ENCODE measurements at places on chromosomes 6 and 20.

DNA sequence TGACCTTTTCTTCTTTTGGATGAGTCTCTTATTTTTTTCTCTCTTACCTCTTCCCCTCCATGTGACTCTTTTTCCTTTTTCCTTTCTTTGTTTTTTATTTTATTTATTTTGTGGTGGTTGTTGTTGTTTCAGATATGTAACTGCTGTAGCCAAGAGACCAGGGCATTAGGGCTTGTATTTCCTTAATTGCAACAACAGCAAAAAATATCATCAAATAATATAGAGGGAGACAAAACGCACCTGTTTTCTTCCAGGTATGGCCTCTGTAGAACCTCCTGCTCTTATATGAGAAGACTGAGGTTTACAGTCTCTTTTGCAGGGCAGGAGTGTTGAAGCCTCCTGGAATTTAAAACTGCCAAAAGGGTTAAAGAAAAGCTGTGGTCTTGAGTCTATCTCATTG is 149.3 kb downstream of the SYNDIG1 start:
- no peak for DNase-seq

DNA sequence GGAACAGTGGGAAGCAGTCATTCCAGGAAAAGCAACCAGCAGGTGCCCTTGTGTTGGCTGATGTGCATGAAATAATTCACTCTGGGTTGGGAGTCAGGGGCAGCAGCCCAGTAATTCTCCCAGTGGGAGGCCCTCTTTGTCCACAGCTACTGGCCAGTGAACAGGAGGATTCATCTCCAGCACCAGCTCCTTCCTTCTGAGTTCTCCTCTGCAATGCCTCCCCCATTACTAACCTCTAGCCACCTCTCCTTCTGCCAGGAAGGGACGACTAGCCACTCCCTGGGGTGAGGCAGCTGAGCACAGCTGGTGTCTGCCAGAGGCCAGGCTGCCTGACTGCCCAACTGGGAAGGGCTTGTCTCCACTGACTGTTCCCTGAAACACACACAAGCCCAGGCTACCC is 12.5 kb upstream of the R3HDML start:
- DNase-seq = no peak

- no peak for DNase-seq
These were observed 530 bp downstream of the TDP2 start for GRCh38 chr6:24666097-24666640.

DNA sequence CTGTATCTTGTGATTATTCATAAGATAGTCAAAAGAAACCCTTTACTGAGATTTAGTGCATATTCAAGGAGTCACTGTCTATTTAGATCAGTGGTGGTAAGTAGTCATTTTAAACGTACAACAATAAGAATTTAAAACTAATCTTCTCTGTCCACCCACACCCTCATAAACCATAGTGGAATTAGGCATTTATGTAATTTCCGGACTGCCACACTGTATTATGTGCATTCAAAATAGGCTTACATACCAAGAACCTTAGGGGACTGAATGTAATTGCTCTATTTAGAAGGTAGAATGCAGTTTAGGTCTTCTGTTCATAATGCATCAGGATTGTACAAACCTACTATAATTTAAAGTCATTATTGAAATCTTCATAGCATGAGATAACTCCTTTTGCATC is 685.4 kb downstream of the TENT5A start:
- no peak for DNase-seq

DNA sequence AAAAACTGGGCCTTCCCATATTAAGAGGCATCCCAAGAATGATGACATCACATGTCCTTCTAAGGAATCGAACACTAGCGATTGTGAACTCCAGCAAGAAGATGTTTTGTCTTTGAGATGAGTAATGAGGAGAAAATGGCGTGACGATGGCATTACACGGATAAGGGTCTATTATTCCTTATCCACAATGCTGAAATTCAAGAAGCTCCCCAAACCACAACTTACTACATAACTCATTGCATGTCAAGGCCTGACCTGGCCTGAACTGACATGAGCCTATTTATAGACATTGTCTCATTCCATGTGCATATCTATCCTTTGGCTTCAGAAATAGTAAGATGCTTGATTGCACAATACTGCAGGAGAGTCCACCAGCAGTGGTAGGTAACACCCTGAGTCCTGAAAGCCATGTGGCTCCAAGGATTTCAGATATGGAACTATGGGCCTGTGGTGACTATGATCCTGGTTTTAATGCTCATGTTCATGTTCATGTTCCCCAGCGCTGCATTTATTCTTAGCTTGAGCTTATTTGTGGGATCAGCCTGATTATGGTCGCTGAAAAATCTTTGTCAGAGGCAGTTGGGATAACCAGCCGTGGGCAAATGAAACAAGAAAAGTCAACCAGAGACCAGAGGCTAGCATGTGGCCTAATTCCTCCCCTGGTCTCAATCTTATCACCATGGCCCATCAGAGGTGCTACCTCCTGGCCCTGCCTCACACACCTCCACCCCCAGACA is 183.2 kb upstream of the JARID2 start:
- no peak for DNase-seq

DNA sequence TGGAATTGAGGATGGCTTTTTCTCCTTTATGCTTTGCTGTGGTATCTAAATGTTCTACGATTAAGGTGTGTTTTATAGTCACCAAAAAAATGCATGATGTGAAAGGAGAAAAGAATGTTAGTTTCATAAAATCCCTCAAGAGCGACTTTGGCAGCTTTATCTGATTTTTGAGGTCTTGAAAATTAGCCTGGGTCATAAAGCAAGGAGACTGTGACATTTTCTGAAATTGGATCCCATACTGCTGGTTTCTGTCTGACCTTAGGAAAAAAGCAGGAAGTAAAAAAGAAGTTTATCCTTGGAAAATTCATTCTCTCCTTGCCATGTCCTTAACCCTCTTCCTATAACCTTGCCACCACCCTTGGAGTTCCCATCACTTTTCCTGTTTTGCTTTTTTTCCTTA is 525.3 kb downstream of the CD83 start:
- no peak for DNase-seq

DNA sequence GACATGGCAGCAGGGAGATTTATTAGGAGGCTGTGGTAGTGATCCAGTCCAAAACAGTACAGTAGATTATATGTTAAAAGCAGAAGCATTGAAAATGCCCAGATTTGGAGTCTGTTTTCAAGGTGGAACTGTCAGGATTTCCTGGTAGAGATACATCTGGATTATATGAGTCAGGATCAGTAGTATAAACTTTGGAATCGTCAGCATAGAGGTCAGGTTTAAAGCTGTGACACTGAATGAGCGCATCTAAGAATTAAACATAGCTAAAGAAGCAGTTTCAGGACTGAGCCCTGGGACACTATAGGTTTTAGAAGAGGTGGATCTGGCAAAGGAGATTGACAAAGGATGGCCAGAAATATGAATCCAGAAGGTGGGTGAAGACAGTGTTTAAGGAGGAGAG is 60.4 kb downstream of the RNF144B start:
- DNase-seq = no peak

- no peak for DNase-seq
These were observed 266.3 kb upstream of the ECI2 start for GRCh38 chr6:4401408-4402368.

DNA sequence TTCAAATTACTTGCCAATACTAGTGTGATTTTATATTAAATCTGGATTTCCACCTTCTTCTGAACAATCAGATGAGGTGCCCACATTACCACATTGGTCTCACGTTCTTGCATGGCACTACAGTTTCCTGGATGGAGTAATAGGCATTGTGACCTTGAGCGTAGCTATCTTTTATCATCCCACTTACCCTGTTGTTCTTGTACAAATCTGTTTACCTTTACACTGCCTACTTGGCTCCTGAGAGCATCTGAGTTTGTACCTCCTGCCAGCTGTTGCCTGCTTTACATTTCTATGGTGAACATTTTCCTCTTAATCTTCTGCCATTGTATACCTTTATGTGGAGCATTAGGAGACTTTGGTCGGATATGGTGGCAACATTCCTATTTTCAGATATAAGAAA is 90.7 kb downstream of the AKAP7 start:
- no peak for DNase-seq

- DNase-seq = no peak
These were observed 60.4 kb downstream of the COL19A1 start for GRCh38 chr6:69926745-69927144.

DNA sequence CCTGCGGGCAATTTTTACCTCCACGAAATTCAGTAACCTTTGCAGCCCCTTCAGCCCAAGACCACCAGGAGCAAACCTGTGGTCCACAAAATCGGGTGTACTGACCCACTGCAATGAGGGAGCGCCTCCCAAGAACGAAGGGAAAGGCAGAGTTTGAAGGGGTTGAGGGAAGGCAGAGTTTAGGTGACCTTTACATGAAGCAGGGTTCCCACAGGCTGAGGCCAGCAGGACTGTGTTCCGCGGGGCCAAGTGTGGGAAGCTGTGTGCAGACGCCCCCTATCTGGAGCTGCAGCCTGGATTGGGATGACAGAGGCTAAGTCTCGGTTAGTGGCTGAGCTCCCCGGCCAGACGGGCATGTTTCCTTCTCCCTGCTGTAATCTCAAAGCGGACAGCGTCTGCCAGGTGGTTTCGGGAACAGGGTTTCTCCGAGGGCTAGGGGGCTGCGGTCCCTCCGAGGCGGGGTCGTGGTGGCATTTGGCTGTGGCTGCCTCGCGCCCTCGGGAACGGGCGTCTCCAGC is 826 bp upstream of the PYGB start:
- DNase-seq = peak; percentile 10

DNA sequence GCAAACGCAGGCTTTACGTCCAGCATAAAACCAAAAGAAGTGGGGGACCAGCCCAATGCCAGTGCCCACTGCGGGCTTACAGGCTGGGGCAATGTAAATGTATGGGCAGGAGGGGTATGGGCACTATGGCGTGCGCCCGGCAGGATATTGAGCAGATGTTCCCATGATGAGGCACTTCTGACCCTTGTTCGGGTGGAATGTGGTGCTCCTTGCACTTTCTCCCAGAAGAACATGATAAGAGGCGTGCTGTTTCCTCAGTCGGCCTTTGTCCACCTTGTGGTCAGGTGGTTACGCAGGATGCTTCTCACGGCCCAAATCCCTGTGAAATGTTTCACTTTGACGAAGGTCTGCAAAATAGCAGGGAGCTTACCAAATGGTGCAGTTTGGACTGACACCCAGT is 4.8 kb upstream of the GPR31 start:
- no peak for DNase-seq

DNA sequence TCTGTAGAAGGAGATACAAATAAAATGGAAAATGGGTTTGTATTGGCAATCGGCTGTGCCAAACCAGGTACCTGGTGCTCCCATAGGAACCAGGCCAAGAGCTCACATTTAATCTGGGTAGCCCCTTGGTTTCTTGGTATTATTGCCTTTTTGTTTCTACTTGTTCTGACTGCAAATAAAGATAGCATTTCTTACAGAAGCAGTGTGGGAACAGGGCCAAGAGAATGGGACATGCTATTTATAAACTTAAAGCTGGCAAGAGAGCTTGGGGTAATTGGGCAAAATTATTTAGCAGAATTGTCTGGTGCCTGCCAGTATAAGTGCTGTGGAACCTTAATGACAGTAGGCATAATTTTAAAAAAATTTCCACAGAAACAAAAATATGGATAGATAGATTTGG is 113.5 kb upstream of the GLP1R start:
- peak; percentile 76 for DNase-seq

GRCh38 chr6:157787080-157787479 is 36.0 kb upstream of the SNX9 start:
- no peak for DNase-seq

DNA sequence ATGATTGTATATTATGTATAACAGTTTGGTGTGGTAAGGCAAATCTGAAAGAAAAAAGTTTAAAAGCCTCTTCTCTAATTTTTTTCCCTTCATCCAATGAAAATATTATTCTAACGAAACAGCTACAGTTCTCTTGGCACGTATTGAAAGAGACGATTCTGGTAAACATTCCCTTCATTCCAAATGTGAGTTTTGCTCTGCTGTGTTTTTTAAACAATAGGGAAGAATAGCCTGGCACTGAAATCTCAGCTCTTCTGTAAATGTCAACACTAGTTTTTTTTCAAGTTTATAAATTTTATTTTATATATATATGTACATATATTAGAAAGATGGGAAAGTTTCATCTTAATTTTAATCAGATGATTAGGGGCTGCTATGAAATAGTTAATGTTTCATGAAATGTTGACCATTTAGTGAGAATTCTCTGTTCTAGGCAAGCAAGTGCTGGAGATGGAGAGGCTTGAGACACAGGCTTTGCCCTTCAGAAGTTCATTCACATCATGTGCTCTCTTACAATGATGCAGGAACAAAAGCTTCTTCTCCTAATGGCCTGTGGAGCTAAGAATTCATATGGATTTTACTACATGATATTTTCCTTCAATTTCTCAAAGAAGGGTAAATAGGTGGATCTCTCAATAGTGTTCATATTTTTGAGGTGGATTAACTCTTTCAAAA is 4.1 kb downstream of the PAQR8 start:
- DNase-seq = no peak

DNA sequence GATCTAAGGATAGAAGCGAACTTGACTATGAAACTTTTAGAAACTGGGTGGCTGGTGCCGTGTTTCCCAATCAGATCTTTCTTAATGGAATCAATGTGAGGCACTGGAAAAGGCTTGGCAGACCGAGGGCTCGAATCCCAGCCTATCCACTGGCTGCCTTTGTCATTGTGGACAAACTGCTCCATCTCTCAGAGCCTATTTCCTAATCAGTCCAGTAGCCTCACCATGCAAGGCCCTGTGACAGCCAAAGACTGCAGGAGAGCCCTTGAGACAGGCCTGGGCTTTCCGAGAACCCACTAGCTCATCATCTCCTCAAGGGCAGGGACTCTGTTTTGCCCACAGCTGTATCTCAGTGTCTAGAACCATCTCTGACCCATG is 43.4 kb downstream of the SPDEF start:
- DNase-seq = no peak

DNA sequence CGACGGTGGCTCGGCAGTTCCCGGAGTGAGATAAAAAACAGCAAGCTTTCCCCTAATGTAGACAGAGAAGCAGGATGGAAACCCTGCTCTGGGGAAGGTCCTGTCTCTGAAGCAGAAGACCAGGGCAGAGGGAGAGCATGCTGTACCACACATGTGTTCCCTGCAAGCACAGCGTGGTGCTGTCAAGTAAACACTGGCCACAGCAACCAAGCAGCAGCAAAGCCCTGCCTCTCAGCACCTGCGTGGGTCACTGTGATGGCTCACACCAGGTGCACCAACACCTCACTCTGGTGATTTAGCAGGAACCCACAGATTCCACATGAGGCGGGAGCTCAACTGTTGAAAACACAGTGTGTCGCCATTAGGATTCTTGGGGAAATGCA is 65.2 kb upstream of the TXNDC5 start:
- DNase-seq = no peak

GRCh38 chr20:38299963-38300362 is 4.0 kb upstream of the BPI start:
- DNase-seq = no peak

GRCh38 chr6:158290040-158290439 is 22.2 kb upstream of the TULP4 start:
- DNase-seq = no peak

- DNase-seq = no peak
These were observed 372.9 kb downstream of the DOK5 start for GRCh38 chr20:54848262-54848661.

GRCh38 chr6:116761779-116762178 is 3.7 kb downstream of the FAM162B start:
- DNase-seq = no peak
